ENCODE measurements at places on chromosomes 7 and 10.

DNA sequence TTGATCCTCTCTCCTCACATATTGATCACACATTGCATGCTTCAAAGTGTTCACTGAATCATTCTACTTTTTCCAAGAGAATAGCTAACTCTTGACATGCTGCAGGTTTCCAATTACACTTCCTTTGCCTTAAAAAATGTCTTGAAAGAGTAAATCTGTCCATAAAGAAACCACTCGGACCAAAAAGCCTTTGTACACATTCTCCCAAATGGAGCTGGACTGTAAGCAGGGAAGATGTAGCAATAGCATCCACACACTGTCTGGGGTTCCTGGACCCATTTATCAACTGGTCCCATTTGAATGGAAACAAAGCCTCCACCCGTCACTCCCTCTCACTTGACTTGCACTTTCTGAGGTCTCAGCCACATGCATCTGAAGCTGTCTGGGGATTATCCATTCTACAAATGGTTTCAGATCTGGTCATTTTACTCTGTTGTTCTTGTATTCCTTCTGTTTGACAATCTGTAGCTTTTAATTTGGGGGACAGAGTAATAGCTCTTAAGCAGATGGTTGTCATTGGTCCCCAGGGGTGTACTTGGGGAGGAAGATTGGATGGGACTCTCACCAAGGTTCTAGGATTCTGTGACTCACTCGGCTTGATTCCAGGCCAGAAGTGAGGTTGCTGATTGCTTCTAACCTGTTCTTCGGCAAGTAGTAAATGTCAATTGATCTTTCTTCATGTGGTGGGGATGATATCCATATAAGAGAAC, 203.5 kb downstream of the HIBADH start:
- no peak for DNase-seq

DNA sequence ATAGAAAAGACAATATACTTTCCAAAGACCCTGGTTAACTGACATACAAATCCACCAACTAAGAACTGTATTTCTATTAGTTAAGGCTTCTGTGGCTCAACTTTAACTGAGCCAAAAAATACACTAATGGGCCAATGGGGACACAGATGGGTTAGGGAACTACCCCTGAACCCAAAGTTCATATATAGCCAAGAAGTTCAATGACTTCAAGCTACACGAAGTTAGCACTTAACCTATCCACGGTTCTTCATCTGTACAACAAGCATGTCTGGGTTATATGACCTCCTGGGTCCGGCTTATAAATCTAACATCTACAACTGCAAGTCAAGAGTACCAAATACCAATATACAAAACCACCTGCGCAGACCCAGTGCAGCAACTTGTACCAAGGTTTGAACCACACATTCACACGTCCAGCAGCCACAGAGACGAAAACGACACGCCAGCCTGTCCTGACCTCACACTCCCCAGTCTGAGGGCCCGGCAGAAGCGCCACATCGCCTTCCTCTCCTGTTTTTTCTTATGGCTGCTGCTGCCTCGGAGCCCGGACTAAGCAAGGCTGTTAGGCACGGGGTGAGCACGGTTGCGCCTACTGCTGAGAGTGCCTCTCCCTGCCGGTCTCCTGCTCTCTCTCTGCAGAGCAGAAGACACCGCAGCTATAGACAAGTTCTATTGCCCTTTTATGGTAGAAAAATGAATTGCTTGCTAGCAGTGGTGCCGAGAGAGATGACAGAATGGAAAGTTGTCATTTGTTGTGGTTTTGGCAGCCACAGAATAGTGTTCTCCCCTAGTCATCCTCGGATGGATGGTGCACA, 86.3 kb downstream of the RNF216 start:
- no peak for DNase-seq

- DNase-seq, result no peak
These were observed 692.6 kb downstream of the ZWINT start for GRCh38 chr10:55668326-55668922.

DNA sequence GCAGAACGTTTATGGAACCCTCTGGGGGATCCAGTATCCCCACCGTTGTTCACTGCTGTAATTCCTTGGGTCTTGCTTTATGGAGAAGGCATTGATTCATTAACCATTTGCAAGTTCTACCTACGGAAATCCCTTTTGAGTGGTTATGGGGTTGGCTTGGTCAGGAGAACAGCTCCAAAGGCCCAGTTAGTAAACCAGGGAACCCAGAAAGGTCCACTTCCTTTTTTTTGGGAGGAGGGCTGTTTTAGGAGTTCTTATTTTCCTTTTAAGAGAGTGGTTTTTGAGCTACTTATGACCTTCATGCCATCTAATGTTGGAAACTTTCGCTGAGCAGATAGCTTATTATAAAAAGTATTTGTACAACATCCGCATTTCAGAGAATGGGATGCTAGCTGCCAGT, 1.3 kb downstream of the POR start:
- DNase-seq, result no peak

DNA sequence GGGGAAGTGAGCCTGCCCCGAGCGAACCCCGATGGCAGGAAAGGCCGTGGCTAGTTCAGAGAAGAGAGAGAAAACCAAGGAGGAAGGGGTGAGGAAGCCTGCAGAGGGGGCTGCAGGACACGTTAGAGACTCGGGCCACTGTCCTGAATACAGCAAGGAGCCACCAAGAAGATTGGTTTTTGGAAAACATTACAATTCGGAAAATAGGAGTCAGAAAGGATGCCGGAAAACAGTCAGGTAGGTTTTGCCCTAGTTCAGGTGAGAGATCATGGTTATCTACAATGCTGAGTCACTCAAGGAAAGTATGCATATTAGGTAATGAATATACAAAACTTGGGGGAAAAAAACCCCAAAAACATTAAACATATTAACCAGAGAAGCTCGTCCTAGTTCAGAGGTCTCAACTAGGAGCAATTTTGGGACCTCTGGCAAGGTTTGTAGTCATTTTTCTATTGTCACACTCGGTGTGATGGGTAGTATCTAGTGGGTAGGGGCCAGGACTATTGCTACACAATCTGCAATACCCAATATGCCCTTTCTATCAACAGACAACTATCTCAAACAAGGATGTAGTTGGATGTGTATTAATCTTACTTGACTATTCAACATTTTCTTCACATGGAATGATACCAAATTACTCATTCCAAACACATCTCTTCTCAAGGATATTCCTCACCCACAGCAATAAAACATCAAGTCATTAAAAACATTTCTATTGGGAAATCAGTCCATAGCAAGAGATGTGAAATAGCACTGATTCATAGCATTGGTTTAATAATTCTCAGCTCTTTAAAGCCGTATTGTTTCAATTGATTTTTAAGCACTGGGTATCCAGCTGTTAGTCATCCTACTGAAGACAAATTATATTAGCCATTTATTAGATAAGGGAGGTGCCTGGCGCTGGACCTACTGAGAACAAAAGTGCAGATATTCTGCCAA, 74.4 kb upstream of the RSU1 start:
- no peak for DNase-seq
